Activated CD4-positive, alpha-beta T cell treated with anti-CD3 and anti-CD28 coated beads for 48 hours (primary cell): ENCODE measurements at places on chromosomes 4 and X.

DNA sequence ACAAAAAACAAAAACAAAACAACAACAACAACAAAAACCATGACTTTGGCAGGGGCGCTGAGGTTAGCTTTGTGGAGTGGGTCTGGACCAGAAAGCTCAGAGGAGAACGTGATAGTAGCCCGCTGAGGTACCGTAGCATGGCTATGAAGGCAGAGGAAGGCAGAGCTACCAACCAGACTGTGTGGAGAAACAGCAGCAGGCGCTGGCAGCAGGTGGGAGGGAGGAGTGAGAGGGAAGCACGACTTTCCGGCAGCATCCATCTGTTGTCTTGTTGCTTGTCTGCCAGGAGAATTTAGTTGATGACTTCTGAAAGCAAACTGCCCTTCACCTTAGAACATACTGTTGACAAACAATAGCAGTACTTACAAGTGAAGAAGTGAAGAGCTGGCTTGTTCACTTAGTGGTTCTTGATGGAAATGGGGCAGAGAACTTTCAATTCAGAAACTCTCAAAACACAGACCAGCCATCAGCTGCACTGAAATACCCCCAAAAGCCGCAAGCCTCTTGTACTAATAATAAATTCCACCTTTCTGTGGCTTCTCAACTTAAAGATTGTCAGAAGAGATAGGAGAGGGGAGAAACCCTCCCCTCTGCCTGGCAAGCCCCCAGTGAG is 447.2 kb downstream of the SLITRK2 start:
- DNase-seq: no peak

GRCh38 chr4:6582889-6583490 is 8.0 kb downstream of the MAN2B2 start:
- peak; percentile 19 for DNase-seq

- no peak for DNase-seq
Measured at GRCh38 chr4:183499801-183500200, 5.1 kb upstream of the ING2 start.

- no peak for DNase-seq
Measured at GRCh38 chrX:53266914-53267313, 14.5 kb downstream of the IQSEC2 start.

DNA sequence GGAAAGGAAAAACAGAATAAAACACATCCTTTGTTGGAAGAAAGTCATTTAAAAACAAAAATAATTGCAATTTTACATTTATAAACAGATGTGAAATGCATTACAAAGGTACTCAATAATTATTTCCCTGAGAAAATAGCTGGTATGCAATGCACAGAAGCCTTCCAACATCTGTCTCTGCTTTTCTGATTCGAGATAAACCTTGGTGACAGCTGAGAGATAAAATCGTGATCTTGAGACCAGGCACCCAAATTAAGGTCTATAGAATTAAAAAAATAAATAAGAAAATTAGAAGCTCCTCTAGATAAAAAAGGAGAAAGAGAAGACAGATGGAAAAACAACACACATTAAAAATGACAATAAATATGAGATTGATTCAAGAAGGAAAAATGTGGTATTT is 544.0 kb downstream of the SPRY1 start:
- no peak for DNase-seq
